ENCODE measurements at places on chromosomes 16 and 17.

DNA sequence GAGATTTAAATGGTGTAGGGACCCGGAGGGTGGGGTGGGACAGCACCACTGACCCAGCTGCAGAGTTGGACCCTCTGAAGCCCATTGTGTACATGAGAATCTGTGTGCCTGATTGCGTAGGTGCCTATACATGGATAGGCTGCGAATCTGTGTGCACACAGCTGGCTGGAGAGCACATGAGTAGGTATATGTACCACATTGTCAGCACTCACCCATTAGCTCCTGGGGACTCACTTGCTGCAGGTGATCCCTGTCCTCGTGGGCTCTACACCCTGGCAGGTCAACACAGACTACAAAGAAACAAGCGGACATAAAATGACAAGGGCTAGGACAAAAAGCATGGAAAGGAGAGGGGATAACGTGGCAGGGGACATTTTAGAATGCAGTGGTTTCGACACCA, 11.3 kb upstream of the CETP start:
- no peak for DNase-seq

DNA sequence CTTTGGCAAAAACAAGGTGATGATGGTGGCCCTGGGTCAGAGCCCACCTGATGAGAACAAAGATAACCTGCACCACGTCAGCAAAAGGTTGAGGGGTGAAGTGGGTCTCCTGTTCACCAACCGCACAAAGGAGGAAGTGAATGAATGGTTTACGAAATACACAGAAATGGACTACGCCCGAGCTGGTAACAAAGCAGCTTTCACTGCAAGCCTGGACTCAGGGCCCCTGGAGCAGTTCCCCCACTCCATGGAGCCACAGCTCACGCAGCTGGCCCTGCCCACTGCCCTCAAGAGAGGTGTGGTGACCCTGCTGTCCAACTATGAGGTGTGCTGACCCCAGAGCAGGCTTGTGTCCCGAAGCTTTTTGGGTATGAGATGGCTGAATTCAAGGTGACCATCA, 29.7 kb upstream of the DLX4 start:
- DNase-seq = no peak

DNA sequence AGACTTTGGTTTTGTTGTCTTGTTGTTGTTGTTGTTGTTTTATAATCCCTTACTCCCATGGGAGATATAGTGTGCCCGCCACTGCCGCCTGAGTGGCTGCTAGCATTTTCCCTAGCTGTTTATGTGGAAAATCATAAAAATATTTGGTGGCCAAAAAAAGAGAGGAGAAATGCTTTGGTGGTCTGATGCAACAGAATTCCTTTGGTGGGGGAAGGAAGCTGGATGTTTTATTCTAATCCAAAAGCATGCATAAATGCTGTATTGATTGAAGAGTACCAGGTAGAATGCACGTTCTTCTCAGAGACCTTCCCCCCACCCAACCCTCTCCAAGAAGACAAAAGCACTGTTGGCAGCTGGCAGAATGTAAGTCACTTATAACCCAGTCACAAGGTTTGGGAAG, 93.2 kb downstream of the C17orf67 start:
- no peak for DNase-seq

- no peak for DNase-seq
Observed at GRCh38 chr16:50396761-50397535, 28.2 kb upstream of the BRD7 start.

- no peak for DNase-seq
Observed at GRCh38 chr17:40864661-40865390, 2.2 kb downstream of the KRT12 start.

DNA sequence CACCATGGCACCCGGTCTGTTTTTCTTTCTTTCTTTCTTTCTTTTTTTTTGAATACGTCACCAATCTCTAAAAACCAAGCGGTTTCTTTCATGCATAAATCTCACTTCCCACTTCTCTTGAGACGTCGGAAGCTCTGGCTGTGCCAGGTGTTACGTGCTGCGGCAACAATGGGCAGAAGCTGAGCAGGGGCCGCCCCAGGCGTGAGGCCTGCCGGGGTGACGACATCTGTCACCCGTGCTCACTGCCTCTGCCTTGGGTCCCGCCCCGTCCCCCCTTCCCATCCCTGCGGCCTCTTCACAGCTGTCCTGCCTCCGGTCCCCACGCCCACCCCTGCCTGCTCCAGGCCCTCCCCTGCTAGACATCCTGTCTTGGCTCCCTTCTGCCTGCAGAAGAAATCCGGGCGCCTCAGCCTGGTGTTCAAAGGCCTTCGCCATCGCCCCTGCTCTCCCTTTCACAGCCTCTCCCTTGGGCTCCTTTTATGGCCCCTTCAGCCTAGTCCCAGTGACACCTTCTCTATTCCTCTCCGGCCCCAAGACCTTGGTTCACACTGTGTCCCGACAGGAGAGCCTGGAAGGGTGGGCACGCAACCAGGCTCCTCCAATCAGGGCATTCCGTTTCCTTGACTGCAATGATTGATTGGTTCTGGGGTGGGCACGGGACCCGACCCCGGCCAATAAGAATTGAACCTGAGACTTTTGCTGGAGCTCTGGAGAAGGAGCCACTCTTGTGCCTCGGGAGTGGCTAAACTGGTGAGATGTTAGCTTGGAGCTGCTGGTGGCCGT, 4.8 kb downstream of the P2RX1 start:
- DNase-seq = no peak

GRCh38 chr16:29699324-29700219, 20.6 kb downstream of the QPRT start:
- no peak for DNase-seq

Data from lung microvascular endothelial cell (primary cell).